ENCODE measurements at places on chromosomes 2 and 18.
A peak's percentile ranks its signal among the peaks of the same experiment; 100 is the strongest.

DNA sequence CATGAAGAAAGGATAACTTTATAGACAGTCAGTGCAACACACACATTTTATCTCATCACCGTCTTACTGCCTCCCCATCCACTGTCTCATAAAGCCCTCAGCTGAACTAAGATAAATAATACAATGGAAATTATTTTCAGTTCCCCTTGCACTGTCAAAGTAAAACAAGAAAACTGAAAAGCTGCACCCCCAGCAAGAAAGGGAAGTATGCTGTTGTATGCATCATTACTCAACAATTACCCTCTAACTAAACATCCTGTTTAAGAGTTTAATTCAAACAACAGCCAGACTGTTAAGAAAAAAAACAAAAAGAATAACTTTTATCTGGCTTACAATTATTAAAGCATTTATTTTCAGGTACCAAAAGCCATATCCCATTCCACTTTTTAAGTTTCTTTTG is 25.0 kb downstream of the MPPE1 start:
- peak overlapping the region; percentile 4 for H3K4me3 ChIP-seq
- peak overlapping the region; percentile 72 for H3K27ac ChIP-seq
- DNase-seq: no peak
- peaks cover 14% of the 10 kb centered on the region for H3K36me3 ChIP-seq
- peaks cover 17% of the 10 kb centered on the region for H3K4me1 ChIP-seq

DNA sequence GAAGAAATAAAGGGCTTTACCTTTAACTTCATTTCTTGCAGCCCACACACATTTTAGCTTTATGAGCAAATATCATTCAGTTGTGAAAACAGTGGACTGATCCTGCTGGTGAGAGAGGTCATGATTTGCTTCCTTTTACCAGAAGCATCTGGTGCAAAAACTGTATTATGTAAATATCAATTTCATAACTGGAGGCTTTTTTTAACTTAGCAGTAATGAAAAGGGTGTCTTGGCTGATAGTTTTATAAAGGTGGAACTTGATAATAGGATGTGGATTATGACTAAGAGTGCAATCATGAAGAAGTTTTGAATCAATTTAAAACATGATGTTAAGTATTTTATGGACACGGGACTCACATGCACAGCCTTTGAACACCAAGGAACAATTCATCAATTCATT is 304.4 kb downstream of the GULP1 start:
- no peak for DNase-seq
- no peaks in the 10 kb centered on the region for H3K36me3 ChIP-seq
- no peak overlapping the region for H3K27ac ChIP-seq
- no peaks in the 10 kb centered on the region for H3K4me1 ChIP-seq
- no peak overlapping the region for H3K4me3 ChIP-seq
- H3K27me3 ChIP-seq: no peaks in the 10 kb centered on the region

- H3K27ac ChIP-seq: no peak overlapping the region
- peaks cover 17% of the 10 kb centered on the region for H3K4me1 ChIP-seq
- DNase-seq: no peak
- H3K27me3 ChIP-seq: peaks cover 37% of the 10 kb centered on the region
These were observed 4.8 kb downstream of the ONECUT2 start for GRCh38 chr18:57439985-57440330.

GRCh38 chr2:177242121-177242987 is 22.2 kb downstream of the NFE2L2 start:
- H3K27ac ChIP-seq: peak overlapping the region; percentile 86
- H3K27me3 ChIP-seq: no peaks in the 10 kb centered on the region
- peaks cover 49% of the 10 kb centered on the region for H3K4me1 ChIP-seq
- DNase-seq: no peak

DNA sequence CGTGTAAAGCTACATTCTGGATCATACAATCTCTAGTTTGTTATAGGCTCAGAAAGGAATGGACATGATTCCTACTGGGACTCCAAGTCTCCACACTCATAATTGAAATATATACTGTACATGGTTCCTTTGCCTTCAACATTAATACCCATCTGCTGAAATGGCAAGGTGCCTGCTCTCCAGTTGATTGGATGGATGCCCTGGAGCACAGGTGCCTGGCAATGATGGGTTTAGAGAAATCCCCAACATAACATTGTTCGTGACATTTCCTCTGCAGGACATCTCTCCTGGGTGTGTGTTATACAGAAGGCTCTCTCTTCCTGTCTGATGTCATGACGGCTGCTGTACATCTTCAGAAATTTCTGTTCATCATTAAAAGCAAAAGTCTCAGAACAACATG is 449.7 kb upstream of the CWC22 start:
- no peak for DNase-seq
- H3K4me3 ChIP-seq: no peak overlapping the region
- H3K27me3 ChIP-seq: no peaks in the 10 kb centered on the region
- H3K4me1 ChIP-seq: no peaks in the 10 kb centered on the region

DNA sequence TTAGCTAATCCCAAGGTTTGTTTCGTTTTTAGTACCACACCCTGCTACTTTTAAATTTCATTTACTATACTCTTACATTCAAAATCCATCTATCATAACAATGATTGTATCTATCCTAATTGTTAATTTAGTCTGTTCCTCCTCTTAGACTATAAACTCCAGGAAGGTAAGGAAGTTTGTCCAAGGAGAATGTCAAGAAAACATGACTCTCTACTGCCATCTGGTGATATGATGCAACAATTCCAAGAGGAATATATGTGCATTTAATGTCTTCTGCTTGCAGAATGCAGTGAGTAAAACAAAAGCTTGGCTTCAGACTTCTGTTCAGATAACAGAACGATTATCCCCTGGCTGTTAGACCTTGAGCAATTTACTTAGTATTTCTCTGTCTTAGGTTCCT is 1267.1 kb downstream of the LRP1B start:
- no peaks in the 10 kb centered on the region for H3K36me3 ChIP-seq
- no peaks in the 10 kb centered on the region for H3K27me3 ChIP-seq
- H3K4me1 ChIP-seq: no peaks in the 10 kb centered on the region
- DNase-seq: no peak
- no peak overlapping the region for H3K4me3 ChIP-seq
- H3K27ac ChIP-seq: no peak overlapping the region

DNA sequence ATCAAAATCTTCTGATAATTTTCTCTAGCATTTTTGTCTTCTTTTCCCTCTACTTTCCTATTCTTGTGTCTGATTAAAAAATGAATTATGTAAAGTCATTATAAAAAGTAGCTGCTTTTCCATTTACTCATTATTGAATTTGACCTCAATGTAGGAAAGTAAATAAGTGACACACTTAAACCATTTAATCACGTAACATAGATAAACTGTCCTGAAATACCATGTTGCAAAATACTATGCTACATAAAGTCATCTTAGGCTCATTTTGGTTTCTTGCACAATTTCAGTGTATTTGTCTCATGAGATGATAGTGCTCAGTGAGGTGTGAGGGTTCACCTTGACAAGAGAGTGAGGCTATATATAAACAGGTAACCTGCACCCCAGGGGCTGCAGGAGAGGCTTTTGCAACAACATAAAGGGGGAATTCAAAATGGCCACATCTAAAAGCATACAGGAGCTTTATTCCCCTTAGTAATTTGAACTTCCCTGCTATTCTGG is 502.7 kb downstream of the RNF144A start:
- no peaks in the 10 kb centered on the region for H3K4me1 ChIP-seq
- H3K27me3 ChIP-seq: peaks cover 9% of the 10 kb centered on the region
- no peaks in the 10 kb centered on the region for H3K36me3 ChIP-seq
- DNase-seq: no peak
- H3K4me3 ChIP-seq: no peak overlapping the region

GRCh38 chr2:219484343-219485200 is 14.1 kb upstream of the GMPPA start:
- H3K27me3 ChIP-seq: peaks cover 22% of the 10 kb centered on the region
- no peaks in the 10 kb centered on the region for H3K36me3 ChIP-seq
- H3K27ac ChIP-seq: no peak overlapping the region
- no peak for DNase-seq

DNA sequence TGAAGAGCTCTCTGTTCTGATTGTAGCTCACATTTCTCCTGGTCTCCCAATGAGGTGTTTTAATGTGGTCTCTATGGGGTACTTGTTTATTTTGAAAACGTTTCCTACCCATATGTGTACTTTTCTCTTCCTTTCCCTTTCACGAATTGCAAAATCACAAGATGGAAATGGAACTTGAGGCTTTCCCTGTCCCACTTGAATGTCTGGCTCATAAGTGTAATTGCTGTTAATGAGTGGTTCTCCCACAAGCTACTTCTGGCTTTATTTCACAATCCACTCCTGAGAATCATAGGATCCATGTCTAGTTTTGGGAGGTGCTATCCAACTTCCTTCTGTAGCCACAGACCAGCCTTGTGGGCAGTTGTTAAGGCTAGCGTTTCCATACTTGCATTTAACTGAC is 81.1 kb upstream of the CAVIN2 start:
- DNase-seq: no peak
- peaks cover 1% of the 10 kb centered on the region for H3K4me1 ChIP-seq
- H3K4me3 ChIP-seq: no peak overlapping the region
- no peaks in the 10 kb centered on the region for H3K36me3 ChIP-seq
- peaks cover 4% of the 10 kb centered on the region for H3K27me3 ChIP-seq
- H3K27ac ChIP-seq: no peak overlapping the region

- H3K27me3 ChIP-seq: no peaks in the 10 kb centered on the region
- H3K27ac ChIP-seq: no peak overlapping the region
- no peak for DNase-seq
- H3K36me3 ChIP-seq: peaks cover 45% of the 10 kb centered on the region
- no peaks in the 10 kb centered on the region for H3K4me1 ChIP-seq
These were observed 23.9 kb downstream of the EIF2AK2 start for GRCh38 chr2:37132914-37133313.

DNA sequence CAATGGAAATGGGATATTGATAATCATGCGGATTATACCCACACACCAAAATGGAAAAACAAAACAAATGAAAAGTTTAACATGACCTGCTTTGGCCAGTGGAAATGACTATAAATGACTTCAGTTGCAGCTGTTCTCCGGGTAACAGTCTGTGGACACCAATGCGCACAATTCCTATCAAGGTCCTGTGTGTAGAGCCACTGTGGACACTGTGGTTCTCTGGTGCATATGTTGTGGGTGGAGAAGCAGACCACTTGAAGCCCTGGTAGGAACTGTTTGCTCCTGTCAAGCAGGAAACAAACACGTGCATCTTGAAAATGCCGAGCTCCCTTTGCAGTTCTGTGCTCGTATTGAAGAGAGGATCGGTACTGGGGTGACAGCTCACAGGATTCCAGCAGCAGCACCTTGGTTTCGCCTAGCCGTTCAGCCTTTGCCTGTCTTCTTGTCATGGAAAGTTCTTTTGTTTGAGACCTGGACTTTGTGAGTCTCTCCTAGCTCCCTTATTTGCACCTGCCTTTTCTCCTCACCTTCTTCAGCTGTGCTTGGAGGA is 32.9 kb downstream of the NCK2 start:
- peaks cover 11% of the 10 kb centered on the region for H3K36me3 ChIP-seq
- DNase-seq: no peak
- H3K27me3 ChIP-seq: no peaks in the 10 kb centered on the region
- H3K4me3 ChIP-seq: peak overlapping the region; percentile 57
- H3K27ac ChIP-seq: peak overlapping the region; percentile 88
